Foreskin fibroblast (primary cell): ENCODE measurements at places on chromosomes 5 and 9.
A peak's percentile ranks its signal among the peaks of the same experiment; 100 is the strongest.

GRCh38 chr5:97182571-97183099 is 412 bp downstream of the RIOK2 start:
- DNase-seq: peak; percentile 37

DNA sequence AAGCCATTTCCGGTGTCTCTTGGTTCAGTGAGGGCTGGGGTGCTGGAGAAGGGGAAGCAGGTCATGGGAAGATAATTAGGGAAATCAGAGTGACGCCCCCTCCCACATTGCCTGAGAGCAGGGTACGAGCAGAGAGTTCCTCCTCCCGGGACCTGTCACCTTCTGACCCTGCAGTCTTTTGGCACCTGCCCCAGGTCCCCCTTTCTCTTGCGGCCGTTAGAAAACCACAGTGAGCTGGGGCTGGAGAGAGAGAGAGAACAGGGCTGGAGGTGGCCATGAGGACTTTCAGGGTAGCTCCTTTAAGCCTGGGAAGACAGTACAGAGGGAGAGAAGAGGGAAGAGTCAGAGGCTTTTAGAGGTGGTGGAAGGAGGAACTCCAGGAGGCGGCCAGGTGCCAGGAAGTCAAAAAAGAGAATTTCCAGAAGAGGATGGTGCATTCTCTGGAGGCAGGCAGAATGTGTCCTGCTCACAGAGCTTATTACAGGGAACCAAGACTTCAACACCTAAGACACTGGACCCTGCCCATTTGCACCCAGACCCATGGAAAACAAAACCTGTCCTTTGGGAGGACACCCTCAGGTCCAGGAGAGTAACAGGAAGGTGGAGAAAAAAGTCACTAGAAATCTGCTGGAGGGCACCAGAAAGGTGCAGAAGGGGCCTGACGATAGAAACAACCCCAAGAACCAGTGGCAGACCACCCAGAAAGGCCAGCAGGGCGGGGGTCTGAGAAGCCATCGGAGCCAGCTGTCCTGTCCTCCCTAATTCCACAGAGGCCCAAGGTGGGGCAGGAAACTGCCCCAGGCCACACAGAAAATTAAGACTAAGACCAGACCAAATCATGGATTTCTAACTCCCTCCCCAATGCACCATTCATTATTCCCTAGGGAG is 6.5 kb upstream of the ACSL6 start:
- no peak for DNase-seq

DNA sequence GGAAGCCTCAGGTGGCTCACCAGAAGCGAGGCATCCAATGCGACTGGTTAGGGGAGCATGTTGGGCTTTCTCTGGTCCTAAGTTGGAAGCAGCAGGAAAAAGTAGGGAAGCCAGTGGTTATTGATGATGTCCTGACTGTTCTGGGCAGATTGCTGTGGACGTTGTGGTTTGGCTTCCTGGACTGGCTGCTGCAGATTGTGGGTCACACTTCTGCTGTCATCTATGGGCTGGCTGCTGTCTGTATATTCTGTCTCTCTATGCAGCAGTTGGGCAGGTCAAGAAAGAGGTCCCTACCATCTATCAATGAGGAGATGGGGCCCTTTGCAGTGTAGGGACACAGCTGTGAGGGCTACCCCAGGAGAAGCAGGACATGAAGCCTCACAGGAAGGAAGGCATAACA is 13.5 kb upstream of the MARCHF6 start:
- DNase-seq: no peak

GRCh38 chr9:81825846-81826516 is 102.2 kb upstream of the SPATA31D4 start:
- DNase-seq: peak; percentile 33

DNA sequence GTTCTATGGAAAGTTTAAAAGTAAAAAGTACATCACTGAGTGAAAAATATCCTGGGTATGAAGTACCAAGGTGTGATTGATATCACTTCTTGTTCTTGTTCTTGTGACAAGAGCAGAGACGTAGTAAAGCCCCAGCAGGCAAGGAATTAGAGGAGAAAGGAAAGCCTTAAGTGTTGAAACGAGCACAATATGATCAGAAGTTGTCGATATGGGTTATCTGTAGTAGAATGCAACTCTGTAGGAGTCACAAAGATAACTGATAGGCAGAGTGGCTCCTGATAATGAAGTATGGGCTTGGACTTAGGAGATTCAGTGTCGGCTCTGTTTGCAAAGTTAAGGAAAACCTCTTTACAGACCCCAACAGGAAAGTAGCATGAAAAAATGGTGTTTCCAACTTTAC is 1179.1 kb downstream of the DTWD2 start:
- no peak for DNase-seq

DNA sequence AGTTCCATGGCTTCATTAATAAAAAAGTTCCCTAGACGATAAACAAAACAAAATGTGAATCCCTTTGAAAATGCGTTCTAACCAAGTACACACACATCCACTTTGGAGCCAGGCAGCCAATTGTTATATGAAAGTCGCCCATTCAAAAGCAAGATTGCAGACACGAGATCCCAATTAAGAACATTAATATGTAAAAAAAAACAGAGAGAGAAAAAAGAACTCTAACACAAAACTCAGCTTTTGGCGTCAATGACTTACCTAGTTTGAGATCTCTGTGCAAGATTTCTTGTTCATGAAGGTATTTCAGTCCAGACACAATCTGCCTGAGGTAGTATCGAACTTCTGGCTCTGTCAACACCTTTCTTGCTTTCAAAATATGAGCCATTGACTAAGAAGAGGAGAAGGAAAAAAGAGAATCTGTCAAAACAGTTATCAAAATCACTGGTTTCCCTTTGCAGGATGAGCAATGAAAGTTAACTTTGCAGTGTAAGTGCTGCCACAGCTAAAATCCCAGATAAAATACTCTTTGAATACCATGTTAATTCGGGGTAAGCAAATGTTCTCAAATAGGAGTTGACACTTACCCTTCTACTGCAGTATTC is 1.6 kb downstream of the PLK2 start:
- peak; percentile 11 for DNase-seq

DNA sequence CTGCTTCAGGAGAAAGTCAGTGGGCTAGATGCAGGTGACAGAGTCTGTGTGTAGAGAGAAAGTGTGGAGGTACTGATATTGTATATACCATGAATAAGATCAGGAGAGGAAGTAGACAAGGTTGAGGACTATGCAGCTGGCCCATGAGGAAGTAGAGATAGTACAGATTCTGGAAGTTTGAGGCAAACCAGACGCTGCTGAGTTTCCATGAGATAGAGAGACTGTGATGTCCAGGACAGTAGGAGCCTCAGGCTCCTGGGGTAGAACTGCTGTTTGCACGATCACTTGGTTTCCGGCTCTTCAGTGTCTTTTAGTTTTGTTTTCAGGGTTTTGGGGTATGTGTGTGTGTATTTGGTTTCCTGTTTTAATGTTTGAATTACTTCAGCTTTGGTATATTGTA is 13.6 kb downstream of the OTULINL start:
- no peak for DNase-seq

- no peak for DNase-seq
These were observed 591.9 kb downstream of the LRRC70 start for GRCh38 chr5:63170486-63170885.

DNA sequence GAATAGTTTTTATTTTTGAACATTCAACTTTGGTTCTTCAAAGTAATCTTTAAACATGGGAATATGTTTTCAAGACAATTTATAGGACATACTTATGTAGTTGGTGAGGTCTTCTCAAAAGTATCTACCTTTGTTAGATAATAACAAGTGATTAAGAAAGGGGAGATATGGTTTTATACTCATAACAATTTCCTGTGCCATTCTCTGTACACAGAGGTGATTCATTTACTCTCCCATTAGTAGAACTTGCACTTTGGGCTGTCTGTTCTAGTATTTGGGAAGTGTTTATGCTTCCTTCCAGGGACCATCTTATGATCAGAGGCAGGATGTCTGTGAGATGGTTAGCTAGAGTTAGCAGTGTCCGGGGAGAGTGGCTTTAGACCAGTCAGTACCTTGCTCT is 15.2 kb downstream of the LSM11 start:
- DNase-seq: no peak

DNA sequence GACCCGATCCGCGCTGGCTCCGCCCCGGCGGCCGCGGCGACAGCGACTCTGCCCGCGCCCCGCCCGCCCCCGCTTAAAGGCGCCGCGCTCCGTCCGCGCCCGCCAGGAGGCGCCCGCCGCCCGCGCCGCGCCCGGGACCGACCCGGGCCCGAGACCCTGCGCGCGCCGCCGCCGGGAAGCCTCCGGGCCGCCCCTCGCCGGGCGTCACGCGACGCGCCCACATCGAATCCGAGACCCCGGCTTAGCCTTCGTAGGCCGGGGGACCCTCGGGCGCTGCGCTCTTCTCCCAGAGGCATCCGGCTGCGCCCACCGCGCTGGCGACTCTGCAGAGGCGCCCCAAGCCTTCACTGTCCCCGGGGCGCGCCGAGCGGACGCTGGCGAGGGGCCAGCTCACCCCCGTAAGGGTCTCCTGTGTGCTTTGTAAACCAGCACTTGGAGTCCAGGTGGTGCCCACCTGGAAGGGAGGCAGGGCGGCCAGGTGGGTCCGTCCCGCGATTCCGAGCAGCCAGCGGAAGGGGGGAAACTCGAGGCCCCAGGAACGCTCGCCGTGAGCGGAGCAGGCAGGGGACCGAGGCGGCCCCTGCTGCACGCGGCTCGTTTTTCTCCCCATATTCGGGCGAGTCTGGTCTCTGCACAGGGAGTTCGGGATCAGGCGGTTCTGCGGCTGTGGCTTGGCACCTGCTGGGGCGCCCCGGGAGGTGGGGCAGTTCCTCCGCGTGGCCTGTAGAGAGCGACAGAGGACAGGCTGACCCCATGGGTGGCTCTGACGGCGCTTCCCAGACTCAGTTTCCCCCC is 423 bp upstream of the ABCA2 start:
- DNase-seq: peak; percentile 83

GRCh38 chr5:74019923-74020322 is 393.9 kb downstream of the ARHGEF28 start:
- DNase-seq: no peak

DNA sequence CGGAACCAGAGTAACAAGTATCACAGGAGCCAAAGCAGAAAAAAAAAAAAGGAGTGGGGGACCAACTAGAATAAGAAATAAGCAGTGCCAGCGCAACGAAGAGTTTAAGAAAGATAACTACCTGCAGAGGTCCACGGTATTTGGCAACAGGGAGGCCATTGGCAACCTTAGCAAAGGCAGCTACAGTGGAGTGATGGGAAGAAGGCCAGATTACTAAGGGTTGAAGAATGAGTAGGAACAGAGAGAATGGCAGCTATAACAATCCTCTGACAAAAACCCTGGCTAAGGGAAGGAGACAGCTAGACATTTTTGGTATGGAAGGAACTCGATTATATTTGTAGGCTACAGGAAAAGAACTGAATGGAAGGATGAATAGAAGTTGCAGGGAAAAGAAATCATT is 93.4 kb upstream of the DMAC1 start:
- DNase-seq: no peak

GRCh38 chr5:158832096-158832685 is 267.5 kb downstream of the EBF1 start:
- peak; percentile 82 for DNase-seq

DNA sequence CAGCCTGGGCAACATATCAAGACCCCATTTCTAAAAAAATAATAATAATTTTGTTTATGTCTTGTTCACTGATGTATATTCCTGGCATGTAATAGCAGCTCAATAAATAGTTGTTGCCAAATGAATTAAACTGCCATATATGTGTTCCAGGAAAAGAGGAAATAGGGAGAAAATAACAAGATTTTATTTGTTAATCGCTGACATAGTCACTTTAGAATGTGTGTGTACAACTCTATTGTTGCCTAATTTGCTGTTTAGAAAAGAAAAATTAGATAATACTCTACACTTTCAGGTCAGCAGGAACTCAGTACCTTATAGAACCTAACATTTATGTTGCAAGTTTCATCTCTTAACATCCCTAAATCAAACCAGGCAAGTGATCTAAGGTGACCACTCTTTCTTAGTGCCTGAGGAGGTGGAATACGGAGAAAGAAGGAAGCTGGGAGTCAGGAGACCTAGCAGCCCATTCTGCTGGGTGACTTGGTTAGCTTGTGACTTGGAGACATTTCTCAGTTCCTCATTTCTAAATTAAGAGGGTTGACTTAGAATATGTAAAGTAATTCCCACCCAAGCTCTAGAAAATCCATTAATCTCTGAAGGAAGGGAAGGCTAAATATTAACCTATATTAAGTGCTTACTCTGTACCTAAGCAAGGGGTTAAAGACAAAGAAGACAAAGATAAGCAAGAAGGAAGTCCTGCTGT is 110.3 kb upstream of the IQGAP2 start:
- DNase-seq: no peak

DNA sequence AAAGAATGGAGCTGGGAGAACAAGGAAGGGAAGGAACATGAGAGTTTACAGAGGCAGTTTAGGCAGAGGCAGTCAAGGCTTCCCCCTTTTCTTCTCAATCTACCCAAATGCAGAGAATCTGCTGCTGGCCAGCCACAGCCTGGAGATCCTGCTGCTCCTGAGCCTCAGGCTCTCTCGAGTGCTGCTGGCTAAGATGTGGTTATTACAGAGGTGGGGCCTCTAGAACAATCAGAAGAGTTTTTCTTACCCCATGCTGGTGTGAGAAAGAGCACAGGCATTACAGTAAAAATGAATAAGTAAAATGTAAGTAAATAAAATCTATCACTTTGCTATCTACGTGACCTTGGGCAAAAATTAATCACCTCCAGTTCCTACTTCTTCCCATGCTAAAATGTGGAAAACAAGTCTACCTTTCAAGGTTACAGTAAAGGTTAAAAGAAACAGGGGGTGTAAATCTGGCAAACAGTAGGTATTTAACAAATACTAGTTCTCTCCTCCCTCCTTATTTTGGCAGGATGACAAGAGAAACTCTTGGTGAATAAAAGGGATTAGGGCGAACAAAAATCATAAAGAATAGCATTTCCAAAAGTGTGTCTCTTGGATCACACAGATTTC is 31.1 kb downstream of the FBXW11 start:
- DNase-seq: peak; percentile 52

DNA sequence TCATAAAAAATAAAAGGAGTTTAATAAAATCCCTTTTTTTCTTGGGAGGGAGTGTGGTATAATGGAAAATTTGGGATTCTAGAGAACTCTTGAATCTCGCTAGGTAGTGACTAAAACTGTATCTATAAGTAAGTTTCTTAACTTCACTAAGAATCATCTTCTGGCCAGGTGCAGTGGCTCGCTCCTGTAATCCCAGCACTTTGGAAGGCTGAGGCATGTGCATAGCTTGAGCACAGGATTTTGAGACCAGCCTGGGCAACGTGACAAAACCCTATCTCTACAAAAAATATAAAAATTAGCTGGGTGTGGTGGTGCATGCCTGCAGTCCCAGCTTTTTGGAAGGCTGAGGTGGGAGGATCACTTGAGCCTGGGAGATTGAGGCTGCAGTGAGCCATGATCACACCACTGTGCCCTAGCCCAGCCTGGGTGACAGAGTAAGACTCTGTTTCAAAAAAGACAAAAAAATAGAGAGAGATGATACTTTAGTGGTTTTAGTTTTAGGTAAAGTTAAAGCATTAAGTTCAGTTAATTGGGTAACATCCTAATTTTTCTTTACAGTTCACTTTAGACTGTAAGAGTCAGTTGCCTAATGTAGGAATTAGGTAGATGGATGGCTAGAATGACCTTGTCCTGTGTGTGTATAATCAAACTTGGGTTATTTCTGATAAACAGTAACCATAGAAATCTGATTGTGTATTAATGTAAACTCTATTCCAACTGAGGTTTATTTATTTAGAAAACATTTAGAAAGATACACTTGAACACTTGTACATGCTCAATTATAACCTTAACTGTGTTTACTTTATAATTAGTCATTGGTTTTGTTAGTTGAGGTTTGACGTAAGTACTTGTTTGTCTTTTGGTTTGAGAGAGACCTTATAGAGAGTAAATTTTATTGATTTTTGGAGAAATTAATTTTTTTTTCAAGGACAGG is 17.8 kb downstream of the UNC13B start:
- DNase-seq: no peak

- no peak for DNase-seq
These were observed 7.7 kb upstream of the SEMA5A start for GRCh38 chr5:9553561-9553960.
